Pulmonary artery endothelial cell (primary cell): ENCODE measurements at places on chromosomes 2 and 18. TPM values are rescaled to one million over a fixed set of nuclear protein-coding genes. Genes with fewer than 3 reads are reported as not detected.

DNA sequence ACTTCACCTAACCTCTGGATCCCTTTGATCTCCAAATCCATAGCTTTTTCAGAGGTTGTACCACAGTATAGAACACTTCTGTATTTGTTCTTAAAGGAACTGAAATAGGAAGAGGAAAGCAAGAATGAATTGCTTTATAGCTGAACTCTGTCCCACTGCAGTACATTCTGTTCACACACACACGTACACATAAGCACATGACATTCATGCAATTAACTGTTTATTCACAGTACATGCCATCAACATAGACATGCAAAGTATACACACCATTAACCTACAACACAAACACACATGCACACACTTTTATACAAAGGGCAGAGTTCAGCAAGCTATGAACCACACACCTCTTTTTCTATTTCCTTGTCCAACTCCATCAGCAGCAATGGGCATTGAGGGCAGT is 43.2 kb downstream of the MRPL33 start:
- DNase-seq: no peak

- no peak for DNase-seq
Observed at GRCh38 chr2:229920011-229920641, 1.7 kb downstream of the TRIP12 start.

- DNase-seq: no peak
Observed at GRCh38 chr2:145086910-145087309, 567.0 kb upstream of the ZEB2 start.

- no peak for DNase-seq
Observed at GRCh38 chr2:110126906-110127305, 11.3 kb upstream of the MALL start.

The C18orf63 gene
- total RNA-seq: not detected in 2 replicates

The KCNJ3 gene
- not detected in 2 replicates for total RNA-seq
